ENCODE measurements at places on chromosomes 1 and 21.

DNA sequence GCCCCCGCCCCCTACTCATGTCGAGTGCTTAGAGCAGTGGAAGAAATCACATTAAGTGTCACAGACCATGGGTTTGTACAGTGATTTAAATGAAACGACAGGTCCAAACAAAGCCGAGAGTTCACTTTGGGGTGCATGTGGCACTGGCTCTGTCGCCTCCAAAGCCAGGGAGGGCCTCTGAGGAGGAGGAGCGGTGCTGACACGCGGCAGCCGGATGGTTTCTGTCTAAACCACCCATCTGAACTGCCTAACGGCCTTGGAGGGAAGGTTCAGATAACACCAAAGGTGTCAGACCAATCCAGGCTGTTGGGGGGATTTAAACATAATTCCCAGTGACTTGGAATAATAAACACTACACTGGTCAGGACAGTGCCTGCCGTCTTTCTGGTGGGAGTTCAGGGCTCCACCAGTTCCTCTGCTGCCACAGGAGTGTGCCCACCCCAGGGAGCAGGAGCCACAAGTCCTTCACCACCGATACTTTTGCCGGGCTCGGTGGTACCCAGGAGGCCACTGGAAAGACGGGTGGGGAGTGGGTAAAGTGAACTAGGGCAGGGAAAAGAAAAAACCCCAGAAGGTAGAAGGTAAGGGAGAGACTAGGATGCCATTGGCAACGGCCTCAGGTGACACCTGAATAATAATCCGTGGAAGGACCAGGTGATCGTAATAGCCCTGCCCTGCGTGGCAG, 78.2 kb downstream of the SLC66A1 start:
- DNase-seq = no peak

GRCh38 chr1:233304489-233305102, 9.1 kb upstream of the PCNX2 start:
- DNase-seq = peak; percentile 53

DNA sequence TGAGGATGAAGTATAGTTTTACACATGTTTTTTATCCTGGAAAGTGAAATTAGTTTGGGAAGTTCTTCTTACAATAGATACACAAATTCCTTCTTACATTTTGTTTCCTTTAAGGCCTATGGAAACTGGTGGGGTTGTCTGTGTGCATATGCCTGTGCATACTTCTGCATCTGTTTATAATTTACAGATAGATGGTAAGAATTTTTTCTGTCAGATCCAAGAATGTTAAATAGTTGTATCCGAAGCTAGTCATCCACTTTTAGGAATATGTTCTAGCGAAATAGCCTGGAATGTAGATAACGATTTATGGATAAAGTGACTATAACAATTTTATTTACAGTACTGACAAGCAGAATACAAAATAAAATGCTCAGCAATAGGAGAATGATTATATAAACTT, 194.1 kb downstream of the ROR1 start:
- DNase-seq = no peak

DNA sequence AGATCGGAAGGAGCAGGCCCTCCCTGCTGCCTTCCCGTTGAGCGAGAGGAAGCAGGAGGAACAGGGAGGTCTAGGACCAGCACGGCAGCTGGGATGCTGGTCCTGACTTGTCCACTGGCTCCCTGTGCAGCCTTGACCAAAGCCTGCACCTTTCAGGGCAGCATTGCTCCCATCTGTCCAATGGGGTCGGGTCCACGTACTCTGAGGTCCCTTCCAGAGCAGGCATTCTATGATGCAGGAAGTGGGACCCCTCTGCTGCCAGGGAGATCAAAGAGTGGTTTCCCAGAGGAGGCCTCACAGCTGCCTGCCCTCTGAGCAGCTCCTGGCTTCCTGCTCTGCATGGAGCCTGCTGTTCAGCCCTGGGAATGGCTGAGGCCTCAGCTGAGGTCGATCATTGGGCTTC, 21.7 kb upstream of the ZNF362 start:
- DNase-seq = no peak

GRCh38 chr1:180956028-180956640, 43.4 kb downstream of the KIAA1614 start:
- no peak for DNase-seq

DNA sequence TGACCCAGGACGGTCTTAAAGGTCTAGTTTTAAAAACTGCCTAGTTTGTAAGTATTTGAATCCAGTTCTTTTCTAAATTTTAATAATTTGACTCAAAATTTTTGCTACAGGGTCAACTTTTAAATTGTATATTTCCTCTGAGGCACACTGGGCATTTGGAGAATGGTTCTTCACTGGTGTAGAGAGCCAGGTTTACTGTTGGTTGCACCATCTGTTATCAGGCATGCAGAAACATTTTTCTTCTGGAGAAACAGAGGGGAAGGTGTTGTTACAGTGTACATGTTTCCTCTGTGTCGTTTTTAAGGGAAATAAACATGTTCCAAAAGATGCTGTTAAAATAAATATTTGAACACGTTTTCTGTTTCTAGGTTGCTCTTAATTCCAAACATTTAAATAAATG, 39.0 kb upstream of the RWDD3 start:
- DNase-seq = no peak

DNA sequence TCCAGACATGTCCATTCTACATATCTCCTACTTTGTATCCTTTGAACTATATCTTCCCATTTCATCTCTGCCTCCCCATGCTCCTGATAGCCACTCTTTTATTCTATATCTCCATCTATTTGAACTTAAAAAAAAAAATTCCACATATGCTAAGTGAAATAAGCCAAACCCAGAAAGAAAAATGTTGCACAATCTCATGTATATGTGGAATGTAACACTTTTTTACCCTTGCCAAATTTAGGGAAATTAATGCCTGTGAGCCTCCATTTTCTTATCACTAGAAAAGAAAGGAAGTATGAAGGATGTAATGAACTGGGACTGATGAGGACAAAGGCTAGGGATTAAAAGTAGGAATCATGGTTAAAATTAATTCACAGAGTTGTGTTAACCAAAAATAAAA, 53.5 kb downstream of the RGS13 start:
- DNase-seq = no peak

GRCh38 chr1:236307435-236307834, 25.7 kb upstream of the ERO1B start:
- DNase-seq = peak; percentile 15

GRCh38 chr1:217614200-217614712, 16.6 kb downstream of the GPATCH2 start:
- DNase-seq = no peak

DNA sequence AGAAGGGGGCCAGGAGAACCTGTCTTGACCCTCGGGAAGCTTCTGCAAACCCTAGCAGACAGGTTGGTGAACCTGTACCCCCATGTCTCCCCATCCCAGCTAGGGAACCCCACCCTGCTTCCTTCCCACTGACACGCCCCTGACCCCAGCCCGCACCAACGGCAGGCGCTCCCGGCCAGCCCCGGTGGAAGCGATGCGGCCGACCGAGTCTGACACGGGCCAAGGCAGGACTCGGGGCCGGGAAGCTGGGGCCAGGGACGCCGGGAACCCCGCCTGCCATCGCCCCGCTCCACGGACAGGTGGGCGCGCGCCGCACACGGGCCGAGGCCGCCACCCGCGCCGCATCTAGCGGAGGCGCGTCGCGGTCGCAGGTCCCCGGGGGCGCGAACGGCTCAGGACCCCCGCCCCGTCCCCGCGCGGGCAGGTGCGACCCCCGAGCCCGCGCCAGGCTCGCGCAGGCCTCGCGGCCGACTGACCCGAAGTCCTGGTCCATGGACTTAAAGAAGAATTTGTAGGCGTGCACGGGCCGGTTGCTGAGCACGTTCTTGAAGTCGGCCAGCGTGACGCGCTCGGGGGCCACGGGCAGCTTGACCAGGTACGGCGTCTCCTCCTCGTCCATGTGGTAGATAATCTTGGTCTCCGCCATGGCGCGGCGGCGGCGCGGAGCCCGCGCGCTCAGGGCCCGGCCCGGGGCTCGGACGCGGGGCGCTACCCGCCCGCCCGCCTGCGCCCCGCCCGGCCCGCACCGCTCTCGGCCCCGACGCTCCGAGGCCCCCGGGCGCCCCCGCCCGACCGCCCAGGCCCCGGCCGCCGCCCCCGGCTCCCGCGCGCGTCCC, 580 bp downstream of the DVL1 start:
- DNase-seq = peak; percentile 54
